ENCODE measurements at places on chromosomes 12 and 14.

GRCh38 chr12:93911396-93911795 lies 234.2 kb downstream of the CRADD start:
- no peak for DNase-seq

DNA sequence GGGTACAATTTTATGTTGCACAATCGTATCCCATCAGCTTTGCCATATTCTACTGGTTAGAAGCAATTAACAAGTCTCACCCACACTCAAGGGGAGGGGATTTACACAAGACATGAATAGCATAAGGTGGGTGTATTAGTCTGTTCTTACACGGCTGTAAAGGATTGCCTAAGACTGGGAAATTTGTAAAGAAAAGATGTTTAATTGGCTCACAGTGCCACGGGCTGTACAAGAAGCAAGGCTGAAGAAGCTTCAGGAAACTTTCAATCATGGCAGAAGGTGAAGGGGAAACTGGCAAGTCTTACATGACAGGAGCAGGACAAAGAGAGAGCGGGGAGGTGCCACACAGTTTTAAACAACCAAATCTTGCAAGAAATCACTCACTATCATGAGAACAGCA lies 231.8 kb upstream of the AMIGO2 start:
- no peak for DNase-seq

DNA sequence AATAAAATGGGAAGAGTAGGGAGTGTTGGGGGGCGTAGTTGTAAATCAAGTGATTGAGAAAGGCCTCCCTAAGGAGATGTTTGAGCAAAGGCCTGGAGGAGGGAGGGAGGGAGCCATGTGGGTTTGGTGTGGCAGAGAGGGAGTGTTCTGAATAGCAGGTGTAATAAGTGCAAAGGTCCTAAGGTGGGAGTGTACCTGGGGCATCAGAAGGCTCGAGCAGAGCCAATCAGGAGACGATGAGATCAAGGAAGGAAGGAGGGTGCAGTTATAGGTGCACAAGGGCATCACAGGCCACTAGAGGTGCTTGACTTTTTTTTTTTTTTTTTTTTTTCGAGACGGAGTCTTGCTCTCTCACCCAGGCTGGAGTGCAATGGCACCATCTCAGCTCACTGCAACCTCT lies 77.9 kb upstream of the PLXNC1 start:
- DNase-seq = no peak

GRCh38 chr14:74257941-74258763 lies 18.9 kb downstream of the VSX2 start:
- no peak for DNase-seq

GRCh38 chr12:2551412-2551900 lies 243.3 kb upstream of the FKBP4 start:
- no peak for DNase-seq

DNA sequence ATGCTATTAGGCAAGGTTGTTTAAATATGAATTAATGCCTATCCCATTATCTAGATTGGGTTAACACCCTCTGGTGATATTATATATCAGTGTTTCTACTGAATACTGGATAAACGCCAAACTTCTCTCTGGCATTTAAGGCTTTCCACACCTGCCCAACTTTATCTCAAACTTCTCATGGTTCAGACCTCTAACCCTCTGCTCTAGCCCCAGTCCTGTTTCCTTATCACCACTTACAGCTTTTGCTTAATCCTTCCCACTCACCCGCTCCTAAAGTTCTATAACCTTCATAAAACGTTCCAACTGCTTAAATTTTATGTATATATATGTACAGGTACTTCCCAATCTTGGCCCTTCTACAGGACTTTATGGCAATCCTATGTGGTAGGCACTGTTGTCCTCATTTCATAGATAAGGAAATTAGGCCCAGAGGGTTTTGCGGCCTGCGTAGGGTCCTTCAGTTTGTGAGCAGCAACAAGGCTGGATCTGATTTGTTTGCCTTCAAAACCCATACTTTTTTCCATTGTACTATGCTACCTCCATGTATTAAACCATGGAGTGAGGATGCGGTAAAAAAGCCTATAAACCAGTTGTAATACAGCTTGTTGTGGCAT lies 1.2 kb downstream of the LPCAT3 start:
- DNase-seq = no peak

- DNase-seq = no peak
Observed at GRCh38 chr14:55122440-55122986, 6.5 kb upstream of the LGALS3 start.

- DNase-seq = no peak
Observed at GRCh38 chr12:79635676-79636075, 55.1 kb downstream of the PAWR start.

GRCh38 chr14:106837870-106838269 lies 1311.5 kb downstream of the TMEM121 start:
- DNase-seq = no peak

GRCh38 chr12:100868487-100868886 lies 73.9 kb downstream of the ANO4 start:
- DNase-seq = no peak

DNA sequence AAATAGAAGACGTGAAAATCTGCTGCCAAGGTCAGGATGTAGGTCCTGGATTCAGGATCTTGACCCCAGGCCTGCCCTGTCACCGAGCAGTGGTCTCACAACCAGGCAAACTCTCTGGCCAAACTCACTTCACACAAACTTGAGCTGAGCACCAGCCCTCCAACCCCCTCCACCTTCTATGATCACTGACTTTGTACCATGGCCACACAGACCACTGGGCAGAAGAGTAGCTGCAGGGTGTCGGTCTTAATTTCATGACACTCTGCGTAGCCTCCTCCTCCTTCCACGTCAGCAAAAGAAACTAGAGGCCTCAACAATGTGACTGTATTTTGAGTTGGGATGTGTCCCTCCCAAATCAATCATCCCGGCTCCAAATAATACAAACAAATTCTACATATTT lies 7.2 kb upstream of the TBX3 start:
- no peak for DNase-seq

- no peak for DNase-seq
Observed at GRCh38 chr12:62762645-62763044, 172.3 kb downstream of the PPM1H start.

DNA sequence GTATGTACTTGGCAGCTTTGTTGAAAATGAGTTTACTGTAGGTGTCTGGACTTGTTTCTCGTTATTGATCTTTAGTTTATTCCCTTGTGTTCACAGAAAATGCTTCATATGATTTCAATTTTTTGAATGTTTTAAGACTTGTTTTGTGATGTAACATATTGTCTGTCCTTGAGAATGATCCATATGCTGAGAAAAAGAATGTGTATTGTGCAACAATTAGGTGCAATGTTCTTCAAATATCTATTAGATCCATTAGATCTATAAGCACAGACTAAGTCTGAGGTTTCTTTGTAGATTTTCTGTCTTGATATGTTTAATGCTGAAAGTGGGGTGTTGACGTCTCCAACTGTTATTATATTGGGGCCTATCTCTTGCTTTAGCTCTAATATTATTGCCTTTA lies 879.6 kb upstream of the LRFN5 start:
- DNase-seq = no peak

DNA sequence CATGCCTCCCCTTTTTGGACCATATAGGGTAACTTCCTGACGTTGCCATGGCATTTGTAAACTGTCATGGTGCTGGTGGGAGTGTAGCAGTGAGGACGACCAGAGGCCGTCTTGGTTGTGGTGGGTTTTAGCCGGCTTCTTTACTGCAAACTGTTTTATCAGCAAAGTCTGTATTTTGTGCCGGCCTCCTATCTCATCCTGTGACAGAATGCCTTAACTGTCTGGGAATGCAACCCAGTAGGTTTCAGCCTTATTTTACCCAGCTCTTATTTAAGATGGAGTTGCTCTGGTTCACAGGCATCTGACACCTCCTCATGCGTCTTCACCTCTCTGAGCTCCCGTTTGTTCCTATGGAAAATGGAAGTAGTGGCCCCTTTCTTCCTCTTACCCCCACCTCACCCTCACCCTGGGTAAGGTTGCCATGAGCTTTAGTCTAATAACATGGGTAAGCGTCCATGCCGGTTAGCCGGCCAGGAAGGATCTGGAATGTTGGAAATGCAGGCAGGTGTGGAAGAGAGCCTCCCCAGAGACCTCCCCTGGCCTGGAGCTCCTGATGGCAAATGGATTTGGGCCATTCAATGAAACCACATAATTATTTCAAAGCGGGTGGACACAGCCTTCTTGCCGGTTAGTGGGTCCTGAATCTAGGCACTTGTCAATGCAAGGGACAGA lies 18.6 kb downstream of the HHIPL1 start:
- no peak for DNase-seq
